Iris pigment epithelial cell (primary cell): ENCODE measurements at places on chromosomes 12 and 14.

DNA sequence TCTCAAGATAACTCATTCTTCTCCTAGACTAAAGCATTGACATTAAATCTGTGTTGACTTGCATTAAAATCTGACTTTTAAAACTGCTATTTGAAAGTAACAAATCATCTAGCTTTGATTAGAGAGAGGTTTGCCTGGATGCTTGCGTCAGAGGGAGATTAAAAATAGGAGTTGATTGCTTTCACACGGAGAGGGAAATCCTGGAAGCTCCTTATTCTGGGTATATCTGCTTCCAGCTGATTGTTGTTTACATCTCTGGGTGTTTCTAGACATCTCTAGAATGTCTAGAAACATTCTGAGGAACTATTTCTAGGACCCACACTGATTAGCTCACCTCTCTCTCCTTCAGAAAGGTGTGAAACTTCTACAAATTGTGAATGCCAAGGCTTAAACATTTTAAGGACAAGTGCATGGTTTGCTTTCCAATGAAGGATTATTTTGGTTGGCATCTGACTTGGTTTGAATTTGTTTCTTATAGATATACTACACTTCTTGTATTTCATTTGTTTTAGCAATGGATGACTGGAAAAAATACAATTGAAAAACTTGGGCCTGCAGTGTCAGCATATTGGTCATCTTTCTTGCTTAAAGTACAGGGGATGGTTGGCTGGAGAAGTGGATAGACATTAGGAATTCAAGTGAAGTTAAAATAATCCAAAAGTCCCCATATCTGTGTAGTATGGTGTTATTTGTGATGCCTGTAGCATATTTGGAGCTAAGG lies 2.1 kb downstream of the DIP2B start:
- DNase-seq: no peak

GRCh38 chr14:69937367-69938081 lies 58.3 kb downstream of the SMOC1 start:
- DNase-seq: peak; percentile 46

DNA sequence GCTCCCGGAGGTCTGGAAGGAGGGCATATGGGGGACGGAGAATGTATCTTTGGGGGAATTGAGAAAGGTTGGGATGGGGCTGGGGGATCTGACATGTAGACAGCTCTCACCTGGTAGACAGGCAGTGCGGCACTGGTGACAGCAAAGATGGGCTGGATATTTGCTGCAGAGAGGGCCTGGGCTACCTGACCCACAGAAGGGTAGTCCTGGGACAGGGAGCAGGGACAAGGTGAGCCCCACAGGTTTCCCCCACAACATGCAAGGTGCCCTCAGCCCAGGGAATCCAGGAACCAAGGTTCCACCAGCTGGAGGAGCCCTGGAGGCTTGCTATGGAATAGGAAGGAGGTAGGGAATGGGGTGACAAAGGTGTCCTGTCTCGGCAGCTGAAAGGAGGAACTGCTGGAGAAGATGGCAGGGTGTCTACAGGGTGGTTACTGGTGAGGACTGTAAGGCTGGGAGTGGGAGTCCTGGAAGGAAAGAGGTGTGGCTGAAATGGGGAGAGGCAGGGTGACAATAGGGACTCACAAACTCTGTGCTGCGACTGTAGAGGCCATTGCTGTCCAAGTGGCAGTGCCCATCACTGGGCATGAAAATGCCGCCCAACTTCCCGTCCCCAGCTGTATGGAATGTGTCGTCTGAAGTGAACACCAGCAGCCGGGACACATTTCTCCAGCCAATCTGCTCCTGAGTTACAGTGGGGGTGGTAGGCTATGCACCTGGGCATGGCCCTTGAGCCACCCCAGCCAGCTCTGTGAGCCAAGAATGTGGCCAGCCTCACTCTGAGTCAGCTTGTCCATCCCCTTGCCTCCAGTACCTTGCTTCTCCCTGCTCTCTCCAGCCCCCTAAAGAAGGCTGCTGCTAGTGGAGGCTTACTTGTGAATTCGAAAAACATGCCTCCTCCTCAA lies 11.3 kb downstream of the ITGB7 start:
- DNase-seq: no peak

- DNase-seq: peak; percentile 31
Measured at GRCh38 chr12:118060301-118061010, 523 bp downstream of the WSB2 start.

- DNase-seq: no peak
Measured at GRCh38 chr12:45912774-45913173, 77.6 kb downstream of the SCAF11 start.

DNA sequence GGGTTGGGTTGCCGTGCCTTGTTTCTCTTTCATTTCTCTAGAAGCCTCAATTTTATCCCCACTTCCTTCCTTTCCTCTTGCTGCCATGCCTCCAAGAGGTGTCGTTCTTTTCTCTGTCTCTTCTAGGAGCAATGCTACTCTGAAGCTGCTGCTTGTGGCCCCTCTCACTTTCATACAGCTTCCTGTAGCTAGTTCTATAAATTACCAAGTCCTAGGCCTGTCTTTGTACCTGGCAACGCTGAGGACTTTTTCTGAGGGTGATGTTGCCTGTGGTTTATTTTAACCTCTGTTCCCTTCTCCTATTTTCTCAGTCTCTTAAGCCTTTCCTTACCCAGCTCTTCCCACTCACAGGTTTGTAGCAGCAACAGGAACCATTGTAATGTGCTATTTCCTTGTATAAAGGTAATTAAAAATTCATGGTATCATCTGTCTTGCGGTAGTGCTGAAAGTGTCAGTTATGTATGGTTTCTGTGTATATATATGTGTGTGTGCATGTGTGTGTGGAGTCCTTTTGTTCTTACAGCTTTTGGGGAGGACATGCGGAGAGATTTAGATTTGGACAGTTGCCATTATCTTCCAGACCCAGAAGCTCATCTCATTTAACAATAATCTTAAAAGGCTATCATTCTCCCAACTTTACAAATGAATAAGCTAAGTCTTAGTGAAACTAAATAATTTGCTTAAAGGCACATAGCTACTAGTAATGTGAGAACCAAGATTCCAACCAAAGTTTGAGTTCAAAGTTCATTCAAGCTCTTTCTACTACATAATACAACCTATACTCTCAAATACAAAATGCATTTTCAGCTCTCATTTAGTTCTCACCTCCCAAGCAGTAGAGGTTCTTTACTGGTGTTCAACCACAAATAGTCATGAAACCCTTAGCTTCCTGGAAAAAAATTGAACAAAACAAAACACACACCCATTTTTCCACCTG lies 43.8 kb downstream of the DDHD1 start:
- no peak for DNase-seq

GRCh38 chr14:100342195-100342594 lies 19.1 kb downstream of the SLC25A47 start:
- DNase-seq: no peak

DNA sequence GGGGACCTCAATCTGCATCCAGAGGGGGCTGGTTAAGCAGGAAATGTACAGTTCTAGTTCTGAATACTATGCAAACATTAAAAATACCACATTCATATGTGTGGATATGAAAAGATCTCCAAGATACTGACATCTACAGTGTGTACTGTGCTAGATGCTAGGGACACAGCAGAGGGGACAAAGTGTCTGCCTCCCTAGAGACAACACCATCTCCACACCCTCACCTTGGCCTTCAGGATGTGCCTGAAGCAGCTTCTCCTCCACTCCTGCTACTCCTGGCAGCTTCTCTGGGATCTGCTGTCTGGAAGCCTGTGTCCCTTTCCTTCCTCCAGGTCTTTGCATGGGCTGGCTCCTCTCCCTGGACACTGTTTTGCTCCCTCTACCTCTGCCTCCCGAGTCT lies 10.7 kb upstream of the SRSF9 start:
- DNase-seq: no peak

DNA sequence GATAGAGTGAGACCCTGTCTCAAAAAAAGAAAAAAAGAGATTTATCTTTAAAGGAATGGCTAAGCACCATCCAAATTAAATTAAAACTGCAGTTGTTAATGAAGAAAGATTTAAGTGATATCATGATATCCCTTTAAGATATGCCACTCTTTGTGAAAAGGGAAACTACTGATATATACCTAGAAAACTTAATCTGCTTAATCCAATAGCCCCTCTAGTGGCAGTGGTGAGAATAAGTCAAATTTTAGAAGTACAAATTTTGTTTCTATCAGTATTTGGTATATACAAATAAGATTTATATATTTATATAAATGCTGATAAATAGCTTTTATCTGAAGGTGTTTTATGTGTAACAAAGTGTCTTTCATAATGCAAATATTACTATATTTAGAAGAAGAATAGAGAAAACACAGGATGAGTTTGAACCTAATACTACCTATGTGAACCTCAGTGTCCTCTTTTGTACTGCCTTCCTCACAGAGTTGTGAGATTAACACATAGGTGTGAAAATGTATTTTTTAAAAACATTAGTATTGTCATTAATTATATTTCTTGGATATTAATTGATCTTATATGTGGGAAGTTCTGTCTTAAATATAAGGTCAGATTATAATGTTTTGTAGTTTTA lies 51.4 kb upstream of the GARIN2 start:
- DNase-seq: peak; percentile 22
